ENCODE measurements at places on chromosomes 2 and 18. TPM values are rescaled to one million over a fixed set of nuclear protein-coding genes. Genes with fewer than 3 reads are reported as not detected.

GRCh38 chr2:234478121-234478858, 18.6 kb downstream of the ARL4C start:
- no peaks in the 10 kb centered on the region for H3K36me3 ChIP-seq
- no peaks in the 10 kb centered on the region for H3K4me1 ChIP-seq
- H3K4me3 ChIP-seq, result no peak overlapping the region

- no peaks in the 10 kb centered on the region for H3K4me1 ChIP-seq
- DNase-seq, result no peak
- H3K36me3 ChIP-seq, result no peaks in the 10 kb centered on the region
- no peak overlapping the region for H3K4me3 ChIP-seq
- H3K27ac ChIP-seq, result no peak overlapping the region
Measured at GRCh38 chr2:237465515-237466148, 21.4 kb upstream of the MLPH start.

GRCh38 chr2:129712676-129712985, 266.8 kb upstream of the RAB6C start:
- H3K4me1 ChIP-seq, result no peaks in the 10 kb centered on the region
- no peak overlapping the region for H3K27ac ChIP-seq
- no peaks in the 10 kb centered on the region for H3K36me3 ChIP-seq
- no peak overlapping the region for H3K4me3 ChIP-seq
- no peak for DNase-seq
- H3K27me3 ChIP-seq, result no peaks in the 10 kb centered on the region

DNA sequence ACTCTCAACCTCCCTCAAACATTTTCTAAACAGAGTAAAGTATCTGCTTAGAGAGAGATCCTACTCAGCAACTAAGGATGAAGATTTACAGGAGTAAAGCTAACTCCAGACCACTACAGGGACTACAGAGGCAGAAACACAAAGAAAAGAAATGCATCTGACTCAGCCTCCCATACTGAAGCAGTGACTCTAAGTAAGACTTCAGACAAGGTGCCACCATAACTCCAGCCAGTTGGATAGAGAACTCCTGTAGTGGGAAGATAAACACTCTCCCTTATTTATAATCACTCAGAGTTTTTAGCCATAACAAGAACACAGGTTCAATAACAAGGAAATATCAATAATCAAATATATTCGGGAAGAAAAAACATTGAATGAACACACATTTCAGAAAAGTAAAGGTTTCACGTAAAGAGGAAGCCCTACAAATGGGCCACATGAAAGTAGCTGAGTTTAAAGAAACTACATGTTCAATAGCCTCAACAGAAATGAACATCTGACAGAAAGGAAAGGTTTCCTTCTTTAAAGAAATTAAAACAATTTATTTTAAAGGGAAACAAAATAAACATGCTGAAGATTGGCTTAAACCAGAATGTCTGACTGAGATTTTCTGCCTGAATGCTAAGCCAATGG, 519.9 kb downstream of the KCNJ3 start:
- DNase-seq, result no peak
- no peak overlapping the region for H3K4me3 ChIP-seq
- H3K27me3 ChIP-seq, result no peaks in the 10 kb centered on the region
- H3K36me3 ChIP-seq, result no peaks in the 10 kb centered on the region

- no peak overlapping the region for H3K4me3 ChIP-seq
- no peak overlapping the region for H3K27ac ChIP-seq
- no peak for DNase-seq
- no peaks in the 10 kb centered on the region for H3K36me3 ChIP-seq
Measured at GRCh38 chr2:223488814-223489213, 113.3 kb downstream of the SCG2 start.

Gene CYP27C1
- 0.59 TPM for total RNA-seq

All from tibial nerve (tissue), 4 donors.